NCI-H774 (cell line): ENCODE measurements at places on chromosomes 3 and 15.

DNA sequence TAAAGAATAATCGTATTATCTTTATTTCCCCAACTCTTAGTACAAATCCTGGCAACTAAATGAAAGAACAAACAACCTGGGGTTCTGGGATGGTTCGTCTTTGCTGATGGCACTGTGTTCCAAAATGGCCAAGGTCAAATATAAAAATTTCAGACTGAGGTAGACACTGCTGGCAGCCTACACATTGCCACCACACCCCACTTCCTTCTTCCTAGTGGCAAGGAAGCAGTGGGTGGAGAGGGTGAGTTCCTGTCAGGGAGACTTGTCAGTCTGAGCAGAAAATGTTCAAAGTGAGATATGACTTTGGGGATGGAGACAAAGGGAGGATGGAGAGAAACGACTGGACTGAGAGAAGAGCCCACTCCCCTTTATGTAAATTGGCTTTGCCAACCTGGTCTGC is 69.6 kb downstream of the LMCD1 start:
- DNase-seq: no peak

GRCh38 chr3:38740537-38740936 is 75.5 kb downstream of the SCN10A start:
- no peak for DNase-seq

- DNase-seq: no peak
Observed at GRCh38 chr3:134370611-134371531, 3.4 kb downstream of the AMOTL2 start.

- DNase-seq: no peak
Observed at GRCh38 chr3:153631102-153631501, 469.1 kb downstream of the RAP2B start.

GRCh38 chr3:3015185-3016089 is 94.7 kb downstream of the IL5RA start:
- DNase-seq: peak; percentile 31

DNA sequence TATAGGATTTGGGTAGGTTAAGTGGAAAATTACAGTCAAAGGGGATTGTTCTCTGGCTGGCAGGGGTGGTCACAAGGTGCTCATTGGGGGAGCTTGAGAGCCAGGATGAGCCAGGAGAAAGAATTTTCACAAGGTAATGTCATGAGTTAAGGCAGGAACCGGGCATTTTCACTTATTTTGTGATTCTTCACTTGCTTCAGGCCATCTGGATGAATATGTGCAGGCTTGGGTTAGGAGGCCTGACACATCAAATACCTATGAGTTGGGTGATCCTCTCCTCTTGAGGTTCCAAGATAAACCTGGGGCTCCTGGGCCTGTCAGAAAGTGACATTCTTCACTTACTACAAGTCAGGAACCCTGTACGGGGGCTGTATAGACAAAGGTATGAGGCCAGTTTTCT is 68.7 kb downstream of the CD200 start:
- DNase-seq: no peak

DNA sequence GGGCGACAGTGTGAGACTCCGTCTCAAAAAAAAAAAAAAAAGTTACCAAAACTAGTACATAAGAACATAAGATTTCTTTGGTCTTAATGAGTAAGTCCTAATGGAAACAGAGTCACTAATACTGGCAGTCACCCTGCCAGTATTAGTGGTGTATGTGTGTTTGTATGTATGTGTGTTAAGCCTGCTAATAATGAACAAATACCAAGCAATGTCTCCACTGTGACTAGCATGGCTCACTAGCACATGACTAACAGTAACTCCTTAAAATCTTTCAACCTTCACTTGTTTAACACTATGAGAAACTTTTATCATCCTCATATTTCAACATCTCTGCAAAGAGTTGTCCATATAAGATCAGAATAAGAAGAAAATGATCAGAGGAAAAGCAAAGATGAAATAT is 231.0 kb upstream of the ATP11B start:
- DNase-seq: no peak

DNA sequence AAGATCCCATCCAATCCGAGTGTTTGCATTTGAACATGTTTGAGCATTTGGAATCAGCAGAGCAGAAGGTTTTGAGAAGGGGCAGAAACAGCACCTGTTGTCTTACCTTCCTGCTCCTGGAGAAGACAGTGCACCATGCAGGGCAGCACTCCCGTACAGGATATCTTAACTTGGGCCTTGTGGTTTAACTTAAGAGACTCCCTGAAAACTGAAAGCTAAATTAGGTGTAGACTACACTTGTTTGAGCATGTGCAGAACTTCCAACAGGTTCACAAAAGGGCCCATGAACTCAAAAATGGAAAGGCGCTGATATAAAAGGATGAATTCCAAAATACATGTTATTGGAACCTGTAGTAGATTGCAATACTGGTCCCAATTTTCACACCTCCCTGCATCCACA is 175.4 kb upstream of the PRICKLE2 start:
- DNase-seq: no peak

- DNase-seq: no peak
Observed at GRCh38 chr3:169315141-169315540, 348.4 kb downstream of the MECOM start.

GRCh38 chr3:185337231-185337816 is 25.6 kb upstream of the MAP3K13 start:
- peak; percentile 52 for DNase-seq

- DNase-seq: no peak
Observed at GRCh38 chr3:94737116-94737515, 674.3 kb downstream of the NSUN3 start.

- no peak for DNase-seq
Observed at GRCh38 chr15:90597577-90597976, 67.9 kb downstream of the CRTC3 start.

DNA sequence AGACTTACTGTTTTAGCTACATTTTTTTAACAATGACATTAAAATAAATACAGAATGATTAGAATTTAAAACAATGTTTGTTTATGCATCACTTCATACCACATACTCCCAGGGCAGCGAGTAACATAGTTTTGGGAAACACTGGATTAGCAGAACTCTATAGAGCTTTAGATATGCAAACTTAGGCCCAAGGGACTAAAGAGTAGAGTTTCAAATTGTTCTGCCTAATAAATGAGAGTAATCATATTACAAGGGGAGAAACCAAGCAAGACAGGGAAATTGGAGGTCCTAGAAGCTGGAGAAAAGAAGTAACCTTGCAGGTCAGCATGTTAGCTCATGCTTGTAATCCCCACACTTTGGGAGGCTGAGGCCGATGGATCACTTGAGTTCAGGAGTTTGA is 3.6 kb upstream of the DAZL start:
- DNase-seq: no peak

DNA sequence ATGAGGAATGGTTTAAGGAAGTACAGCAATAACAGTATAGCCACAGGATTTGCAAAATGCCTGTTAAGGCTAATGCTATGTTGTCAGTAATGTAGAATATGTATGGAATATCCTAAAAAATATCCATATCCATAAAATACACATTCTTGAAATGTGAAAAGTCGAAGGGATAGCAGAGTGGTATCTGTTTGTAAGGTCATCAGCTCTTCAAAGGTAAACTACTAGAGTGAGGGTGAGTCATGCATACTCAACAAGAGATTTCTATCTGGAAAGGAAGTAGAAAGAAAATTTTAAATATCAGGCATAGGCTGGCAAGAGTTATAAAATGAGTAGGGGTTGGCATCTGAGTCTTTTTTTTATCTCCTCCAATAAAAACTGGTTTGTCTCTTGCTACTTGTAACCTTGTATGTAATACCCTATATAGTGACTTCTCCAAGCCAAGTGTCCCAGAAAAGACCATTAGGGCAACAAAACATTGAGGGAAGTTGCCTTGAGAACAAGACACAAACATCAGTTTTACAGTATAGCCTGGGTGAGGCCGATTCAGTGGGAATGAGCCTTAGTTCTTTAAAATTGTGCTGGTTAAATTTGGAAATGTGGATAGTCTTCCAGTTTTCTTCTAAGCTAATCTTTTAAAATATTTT is 103.1 kb downstream of the SPATA16 start:
- no peak for DNase-seq
